Uterine smooth muscle cell (primary cell): ENCODE measurements at places on chromosomes 7 and 10. TPM values are rescaled to one million over a fixed set of nuclear protein-coding genes. Genes with fewer than 3 reads are reported as not detected.

CNNM1 gene
- total RNA-seq: 1.5 and 1.7 TPM in 2 replicates

TEX36 gene
- not detected in 2 replicates for total RNA-seq

BHLHA15 gene
- total RNA-seq: 1.3 and 2.2 TPM in 2 replicates

ZPBP gene
- total RNA-seq: not detected in 2 replicates

SPDYE9 gene
- not detected in 2 replicates for total RNA-seq

UFSP1 gene
- 7.2 and 9.9 TPM in 2 replicates for total RNA-seq

SPDYE2B gene
- not detected in 2 replicates for total RNA-seq

HABP2 gene
- not detected in 2 replicates for total RNA-seq

SERPINE1 gene
- total RNA-seq: 410 and 462 TPM in 2 replicates

PDE6C gene
- not detected in 2 replicates for total RNA-seq

ANKRD61 gene
- 0.44 TPM in 1 of 2 replicates, not detected in the other for total RNA-seq

PIP gene
- total RNA-seq: not detected in 2 replicates

CCDC172 gene
- not detected in 2 replicates for total RNA-seq

EPDR1 gene
- total RNA-seq: 12.8 and 24.2 TPM in 2 replicates

GSAP gene
- total RNA-seq: 19.5 and 20.8 TPM in 2 replicates

UPK3BL2 gene
- total RNA-seq: 0.44 and 0.87 TPM in 2 replicates

TMEM236 gene
- 0.11 and 0.12 TPM in 2 replicates for total RNA-seq

WDR86 gene
- total RNA-seq: 0.22 TPM in 1 of 2 replicates, not detected in the other

STEAP1B gene
- 10.7 and 23.6 TPM in 2 replicates for total RNA-seq

BBIP1 gene
- 28.5 and 28.9 TPM in 2 replicates for total RNA-seq

MEOX2 gene
- total RNA-seq: under 0.01 TPM in 2 replicates

NCF1 gene
- 0.12 TPM in 1 of 2 replicates, not detected in the other for total RNA-seq

GIMAP1 gene
- total RNA-seq: under 0.01 and 0.12 TPM in 2 replicates

C10orf143 gene
- 0.44 and 0.75 TPM in 2 replicates for total RNA-seq
